ENCODE measurements at places on chromosomes 12 and 14.

DNA sequence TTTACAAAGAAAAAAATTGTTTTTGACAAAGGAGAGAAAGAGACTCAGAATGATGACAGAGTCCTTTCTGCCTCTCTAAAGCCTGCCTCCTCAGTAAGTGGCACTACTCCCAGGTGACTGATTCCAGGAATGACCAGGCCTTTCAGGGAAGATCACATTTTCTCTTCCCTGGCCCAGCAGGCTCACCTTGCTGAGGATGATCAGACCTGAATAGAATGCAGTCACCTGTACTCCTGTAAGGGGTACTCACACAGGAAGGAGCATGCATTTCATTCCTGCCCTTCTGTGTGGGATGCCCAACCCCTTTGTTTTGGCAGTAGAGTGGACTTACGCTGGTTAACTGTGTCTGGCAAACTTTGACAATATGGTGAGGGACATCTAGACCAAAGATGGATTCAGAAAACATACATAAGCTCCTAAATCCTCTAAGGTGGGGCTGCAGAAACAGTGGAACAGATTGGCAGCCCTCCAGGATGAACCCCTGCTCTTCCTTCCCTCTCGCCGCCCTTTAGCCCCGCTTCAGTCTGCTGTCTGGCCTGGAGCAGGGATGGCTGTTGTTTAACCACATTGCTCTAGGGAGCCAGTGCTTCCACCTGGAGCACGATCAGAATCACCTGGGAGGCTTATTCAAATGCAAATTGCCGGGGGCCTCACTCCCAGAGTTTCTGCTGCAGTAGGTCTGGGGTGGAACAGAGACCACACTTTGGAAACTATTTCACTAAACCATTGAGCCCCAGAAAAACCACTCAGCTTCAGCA is 29.8 kb downstream of the ERG28 start:
- no peak for DNase-seq

GRCh38 chr14:73248108-73248868 is 11.0 kb downstream of the PAPLN start:
- peak; percentile 46 for DNase-seq

DNA sequence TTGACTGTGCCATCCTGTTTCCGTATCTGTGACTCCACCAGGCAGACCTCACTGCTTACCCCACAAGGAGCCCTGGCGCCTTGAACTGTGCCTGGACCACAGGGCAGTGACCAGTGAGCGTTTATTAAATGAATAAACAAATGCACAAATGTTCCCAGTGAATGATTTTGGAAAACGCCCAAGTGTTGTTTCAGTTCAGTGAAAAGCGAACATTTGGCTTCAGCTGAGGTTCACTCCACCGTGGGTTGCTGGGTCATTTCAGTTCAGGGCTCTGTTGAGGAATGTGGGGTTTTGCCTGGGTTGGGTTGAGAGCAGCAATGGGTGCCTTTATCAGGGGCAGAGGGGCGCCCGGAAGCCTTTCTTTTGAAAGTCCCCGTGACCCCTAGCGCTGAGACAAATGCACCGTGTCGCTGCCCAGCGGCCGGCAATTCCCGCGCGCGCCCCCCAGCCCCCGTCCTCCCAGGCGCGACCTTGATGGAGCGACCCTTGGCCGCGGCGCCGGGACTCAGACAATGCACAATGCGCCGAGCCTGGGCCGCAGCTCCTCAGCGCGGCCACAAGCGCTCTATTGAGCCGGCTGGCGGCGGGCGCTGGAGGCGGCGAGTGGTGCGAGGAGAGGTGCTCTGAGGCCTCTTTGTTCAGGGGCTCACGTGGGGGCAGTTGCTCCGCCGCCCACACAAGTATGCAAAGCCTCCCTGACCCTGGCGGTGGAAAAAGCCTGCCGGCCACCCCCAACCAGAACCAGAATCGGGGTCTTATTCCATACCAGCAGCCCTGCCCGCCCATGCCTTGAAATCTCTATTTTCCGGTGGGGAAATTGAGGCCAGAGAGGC is 40.5 kb upstream of the CLMN start:
- no peak for DNase-seq

- no peak for DNase-seq
Measured at GRCh38 chr14:104177411-104177810, 39.0 kb downstream of the KIF26A start.

DNA sequence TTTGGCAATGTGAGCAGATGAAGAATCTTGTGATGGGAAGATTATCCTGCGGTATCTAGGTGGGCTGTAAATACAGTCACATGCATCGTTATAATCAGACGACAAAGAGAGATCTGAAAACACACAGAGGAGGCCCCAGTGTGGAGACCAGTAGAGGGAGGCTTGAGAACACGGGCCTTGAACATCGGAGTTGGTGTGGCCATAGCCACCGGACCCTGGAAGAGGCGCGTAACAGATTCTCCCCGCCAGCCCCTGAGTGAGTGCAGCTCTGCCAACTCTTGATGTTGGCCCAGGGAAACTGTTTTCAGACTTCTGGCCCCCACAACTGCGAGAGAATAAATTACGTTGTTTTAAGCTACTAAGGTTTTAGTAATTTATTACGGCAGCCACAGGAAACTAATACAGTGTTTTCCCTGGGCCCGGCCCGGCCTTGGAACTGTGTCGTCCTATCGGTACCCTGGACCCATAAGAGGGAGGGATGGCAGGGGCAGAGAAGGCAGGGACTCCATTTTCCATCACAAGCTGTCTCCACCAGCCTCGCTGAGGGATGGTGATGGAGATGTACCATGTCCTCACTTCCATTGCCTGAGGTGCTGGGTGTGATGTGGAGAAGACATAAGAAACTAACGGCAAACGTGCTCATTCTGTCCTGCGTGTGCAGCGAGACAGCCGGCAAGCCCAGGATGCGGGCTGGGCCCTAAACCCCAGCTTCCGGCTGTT is 91.6 kb downstream of the NTF3 start:
- no peak for DNase-seq

GRCh38 chr12:63940310-63941005 is 96.0 kb downstream of the SRGAP1 start:
- no peak for DNase-seq

- no peak for DNase-seq
Measured at GRCh38 chr12:63965936-63966605, 121.6 kb downstream of the SRGAP1 start.

- DNase-seq, result no peak
Measured at GRCh38 chr14:103155010-103155409, 31.7 kb downstream of the TNFAIP2 start.

- DNase-seq, result no peak
Measured at GRCh38 chr14:51394804-51395203, 154.8 kb downstream of the TMX1 start.

DNA sequence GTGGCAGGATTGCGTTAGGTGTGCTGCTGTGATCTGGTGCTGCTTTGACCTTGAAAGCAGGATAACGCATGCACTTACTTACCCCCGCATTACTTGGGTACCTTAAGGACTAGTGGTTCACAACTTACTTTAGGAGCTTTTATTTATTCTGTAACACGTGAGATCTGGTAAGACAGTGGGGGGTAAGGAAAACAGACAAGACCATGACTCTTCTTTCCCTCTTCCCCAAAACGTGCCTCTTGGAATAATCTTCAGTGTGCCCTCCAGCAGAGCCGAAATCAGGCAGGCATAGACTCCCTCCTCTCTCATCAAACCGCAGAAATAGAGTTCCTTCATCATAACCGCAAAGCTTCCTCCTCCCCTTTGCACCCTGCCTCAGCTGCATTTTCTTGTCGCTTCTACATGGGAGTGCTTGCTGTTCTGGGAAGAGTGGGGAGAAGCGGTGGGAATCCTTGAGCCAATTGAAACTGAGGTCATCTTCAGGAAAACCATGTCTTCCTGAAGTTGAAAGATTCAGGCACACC is 43.4 kb downstream of the RAD52 start:
- no peak for DNase-seq

DNA sequence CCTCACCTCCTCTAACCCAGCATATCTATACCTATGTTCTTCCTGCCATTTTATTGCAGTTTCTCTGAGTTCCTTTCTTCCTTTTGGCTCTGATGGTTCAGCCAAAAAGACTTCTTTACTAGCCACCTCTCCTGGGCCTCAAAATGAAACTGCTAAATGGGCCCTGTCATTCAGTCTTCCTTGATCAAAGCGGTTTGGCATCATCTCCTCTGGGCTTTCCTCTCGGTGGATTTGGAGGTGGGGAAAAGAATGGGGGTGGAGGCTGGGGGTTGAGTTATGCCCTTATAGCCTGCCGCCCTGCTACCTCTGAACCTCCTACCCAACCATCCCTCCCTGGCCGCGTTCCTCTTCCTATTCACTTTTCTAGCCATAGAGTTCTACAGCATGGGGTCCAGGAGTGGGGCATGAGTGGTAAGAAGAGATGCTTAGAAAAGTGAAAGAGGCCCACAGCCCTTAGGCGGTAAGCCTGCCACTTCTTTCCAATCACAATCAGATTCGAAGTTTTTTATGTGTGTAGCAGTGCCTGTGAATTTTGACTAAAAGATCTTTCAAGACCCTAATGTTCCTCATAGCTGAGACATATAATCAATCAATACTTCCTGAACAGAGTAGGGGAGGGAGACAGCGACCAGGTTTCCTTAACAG is 2.5 kb downstream of the AJUBA start:
- DNase-seq, result no peak

- DNase-seq, result peak; percentile 21
Measured at GRCh38 chr14:65210118-65210821, 108.0 kb upstream of the MAX start.

GRCh38 chr12:49440035-49440434 is 72.8 kb downstream of the SPATS2 start:
- no peak for DNase-seq

DNA sequence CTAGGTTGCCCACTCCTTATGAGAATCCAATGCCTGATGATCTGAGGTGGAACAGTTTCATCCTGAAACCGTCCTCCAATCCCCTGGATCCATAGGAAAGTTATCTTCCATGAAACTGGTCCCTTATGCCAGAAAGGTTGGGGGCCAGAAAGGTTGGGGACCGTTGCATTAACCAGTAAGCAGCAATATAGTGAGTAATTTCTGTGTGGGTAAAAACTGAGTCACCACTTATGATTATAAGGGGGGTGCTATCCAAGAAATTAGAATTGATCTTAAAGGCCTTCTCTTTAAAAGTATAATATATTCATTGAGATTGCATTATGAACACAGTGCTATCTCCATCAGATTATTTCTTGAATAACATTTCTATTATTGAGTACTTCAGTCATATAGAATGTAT is 97.2 kb downstream of the PCNX1 start:
- DNase-seq, result no peak

DNA sequence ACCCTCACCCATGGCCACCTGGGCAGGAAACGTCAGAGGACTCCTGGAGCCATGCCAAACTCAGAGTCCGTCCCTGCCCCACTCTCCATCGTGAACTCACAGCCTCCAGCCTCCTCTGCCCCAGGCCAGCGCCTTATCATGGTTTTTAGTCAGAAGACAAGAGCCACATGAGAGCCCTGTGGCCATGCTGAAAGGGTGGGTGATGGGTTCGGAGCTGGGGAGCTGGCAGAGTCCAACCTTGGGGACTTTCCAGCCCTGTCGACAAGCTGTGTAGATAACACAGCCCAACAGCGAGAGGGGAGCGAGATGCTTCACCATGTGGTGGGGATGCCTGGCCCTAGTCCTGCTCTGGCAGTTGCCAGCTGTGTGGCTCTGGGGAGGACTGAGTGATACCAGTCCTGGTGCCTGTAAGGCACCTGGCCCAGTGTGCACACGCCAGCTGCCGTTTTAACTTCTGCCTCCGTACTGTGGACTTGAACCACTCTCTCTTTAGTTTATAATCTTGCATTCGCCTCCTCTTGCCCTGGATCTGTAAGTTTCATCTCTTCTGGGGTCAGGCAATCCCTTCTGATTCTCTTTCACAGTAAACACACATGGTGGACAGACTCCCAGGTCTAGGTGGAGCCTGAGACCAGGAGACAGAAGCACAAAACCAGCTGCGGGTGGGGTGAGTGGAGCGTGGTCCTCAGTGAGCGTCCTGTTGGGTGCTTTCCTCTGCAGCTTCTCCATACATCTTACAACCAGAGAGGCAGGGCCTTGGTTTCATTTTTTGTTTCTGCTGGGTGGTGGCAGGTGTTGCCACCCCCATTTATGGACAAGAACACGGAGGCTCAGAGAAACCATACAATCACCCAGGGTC is 55.3 kb downstream of the RIN3 start:
- peak; percentile 56 for DNase-seq

DNA sequence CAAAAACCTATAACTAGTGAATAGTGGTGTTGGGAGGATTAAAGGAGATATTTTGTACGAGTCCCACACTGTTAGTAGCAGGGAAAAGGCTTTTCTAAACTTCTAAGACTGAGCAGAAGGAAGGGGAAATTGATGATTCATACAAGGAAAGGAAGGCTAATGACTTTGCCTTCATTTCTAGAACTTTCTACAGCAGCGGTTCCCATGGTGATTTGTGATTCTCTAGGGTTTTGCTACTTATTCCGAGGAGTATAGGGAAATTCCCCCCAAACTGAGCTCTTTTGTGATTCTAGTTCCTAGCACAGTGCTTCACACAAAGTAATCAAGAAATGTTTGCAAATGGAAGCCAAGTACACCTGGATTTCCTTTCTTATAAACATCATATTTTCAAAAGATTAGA is 23.8 kb upstream of the PWP1 start:
- DNase-seq, result no peak

GRCh38 chr14:32813401-32813800 is 125.3 kb upstream of the NPAS3 start:
- DNase-seq, result no peak

GRCh38 chr12:113088971-113089756 is 32.6 kb downstream of the DTX1 start:
- peak; percentile 64 for DNase-seq

DNA sequence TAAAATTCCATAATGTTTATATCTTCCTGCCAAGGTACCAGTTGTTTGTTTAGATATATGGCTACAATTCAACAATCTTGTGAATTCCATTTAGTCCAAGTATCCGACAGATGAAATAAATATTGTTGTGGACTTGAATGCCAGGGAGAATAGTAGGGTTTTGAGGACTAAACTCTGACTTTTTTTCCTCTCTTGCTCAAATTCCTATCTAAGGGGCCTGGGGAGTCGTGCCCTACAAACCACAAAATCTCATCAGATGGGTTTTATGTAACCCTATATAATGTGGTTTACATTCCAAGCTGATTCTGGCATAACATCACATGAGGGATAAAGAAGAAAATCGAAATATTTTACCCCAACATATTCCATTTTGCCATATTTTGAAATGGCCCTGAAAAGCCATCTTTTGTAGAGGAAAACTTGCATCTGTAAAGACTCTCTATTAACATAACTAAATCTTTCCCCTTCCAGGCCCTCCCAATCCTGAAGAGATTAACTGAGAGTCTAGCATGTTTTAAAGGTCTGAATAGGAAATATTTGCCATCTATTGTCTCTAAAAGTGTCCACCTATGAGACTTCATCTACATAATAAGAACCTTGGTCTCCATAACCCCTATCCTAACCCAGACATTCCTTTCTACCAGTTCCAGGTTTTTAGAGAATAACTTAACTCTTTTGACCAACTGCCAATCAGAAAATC is 184.7 kb upstream of the KITLG start:
- DNase-seq, result no peak

DNA sequence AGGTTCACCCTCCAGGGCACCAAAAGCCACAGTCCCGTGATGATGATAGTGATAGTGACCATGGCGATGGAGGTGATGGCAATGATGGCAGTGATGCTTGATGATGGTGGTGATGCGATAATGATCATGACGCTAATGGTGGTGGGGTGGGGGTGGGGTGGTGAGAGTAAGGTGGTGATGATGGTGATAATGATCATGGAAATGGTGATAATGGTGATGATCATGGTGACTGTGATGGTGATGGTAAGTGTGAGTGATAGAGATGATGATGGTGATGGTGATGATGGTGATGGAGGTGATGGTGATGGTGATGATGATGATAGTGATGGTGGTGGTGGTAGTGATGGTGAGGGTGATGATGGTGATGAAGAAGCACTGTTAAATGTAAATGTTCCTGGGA is 96.9 kb downstream of the SYNE3 start:
- no peak for DNase-seq

- no peak for DNase-seq
Measured at GRCh38 chr12:111434049-111434448, 28.3 kb downstream of the SH2B3 start.
